CD4-positive, alpha-beta T cell treated with Interleukin-1 beta for 1 hour (primary cell): ENCODE measurements at places on chromosomes 5 and 9.

GRCh38 chr9:13939134-13939533, 374.8 kb downstream of the NFIB start:
- DNase-seq: no peak

GRCh38 chr9:111945216-111945615, 48.6 kb downstream of the UGCG start:
- peak; percentile 26 for DNase-seq

- no peak for DNase-seq
Measured at GRCh38 chr9:108125625-108126024, 636.1 kb upstream of the KLF4 start.

GRCh38 chr5:73732045-73732444, 106.0 kb downstream of the ARHGEF28 start:
- DNase-seq: no peak

- no peak for DNase-seq
Measured at GRCh38 chr9:130663258-130663976, 977 bp upstream of the PRDM12 start.

GRCh38 chr5:160187091-160187490, 42.2 kb upstream of the FABP6 start:
- no peak for DNase-seq

DNA sequence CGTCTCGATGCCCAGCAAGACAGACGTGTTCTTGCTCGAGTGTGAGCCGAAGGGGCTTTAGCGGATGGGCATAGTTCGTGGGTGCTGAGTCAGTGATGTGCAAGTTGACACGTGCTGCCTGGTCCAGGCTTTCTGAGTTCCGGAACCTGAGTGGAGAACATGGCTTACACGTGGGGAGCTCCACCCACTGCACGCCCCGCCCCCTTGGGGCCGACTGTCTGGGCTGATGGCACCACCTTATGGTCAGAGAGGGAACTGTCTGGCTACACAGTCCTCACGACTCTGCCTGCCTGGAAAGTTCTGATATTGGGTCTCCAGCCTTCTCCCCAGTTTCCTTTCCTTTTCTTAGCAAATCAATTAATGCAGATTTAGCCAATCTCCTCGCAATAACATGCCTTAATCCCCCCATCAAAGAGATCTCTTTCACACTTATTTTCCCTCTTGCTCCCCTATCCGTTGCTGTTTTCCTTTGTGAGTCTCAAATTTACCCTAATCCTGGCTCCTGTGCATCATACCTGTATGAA, 3.8 kb upstream of the STC2 start:
- DNase-seq: peak; percentile 64

DNA sequence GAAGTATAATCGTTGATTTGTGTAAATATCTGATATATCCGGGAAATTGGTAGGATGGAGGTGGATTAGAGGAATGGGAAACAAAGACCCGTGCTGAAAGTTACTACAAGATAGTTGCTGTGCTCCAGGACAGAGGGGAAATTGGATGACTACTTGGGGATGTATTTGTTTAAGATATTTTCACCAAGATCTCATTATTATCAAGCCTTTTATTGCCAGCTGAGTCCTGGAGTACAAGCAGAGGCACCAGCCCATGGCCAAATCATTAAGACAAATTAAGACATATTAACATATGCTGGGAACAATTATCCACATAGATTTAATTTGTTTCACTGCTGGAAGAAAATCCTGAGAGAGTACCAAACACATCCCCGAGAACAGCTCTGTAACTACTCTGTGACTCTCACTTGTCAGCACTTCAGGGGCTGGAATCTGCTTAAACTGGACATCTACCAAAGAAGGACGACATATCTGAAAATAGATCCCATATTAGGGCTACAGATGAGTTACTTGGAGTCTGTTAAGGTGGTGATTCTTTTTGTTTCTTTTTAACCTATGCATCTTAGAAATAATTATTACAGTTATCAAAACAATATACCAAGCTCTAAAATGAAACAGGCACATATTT, 68.2 kb downstream of the SLC1A1 start:
- no peak for DNase-seq

DNA sequence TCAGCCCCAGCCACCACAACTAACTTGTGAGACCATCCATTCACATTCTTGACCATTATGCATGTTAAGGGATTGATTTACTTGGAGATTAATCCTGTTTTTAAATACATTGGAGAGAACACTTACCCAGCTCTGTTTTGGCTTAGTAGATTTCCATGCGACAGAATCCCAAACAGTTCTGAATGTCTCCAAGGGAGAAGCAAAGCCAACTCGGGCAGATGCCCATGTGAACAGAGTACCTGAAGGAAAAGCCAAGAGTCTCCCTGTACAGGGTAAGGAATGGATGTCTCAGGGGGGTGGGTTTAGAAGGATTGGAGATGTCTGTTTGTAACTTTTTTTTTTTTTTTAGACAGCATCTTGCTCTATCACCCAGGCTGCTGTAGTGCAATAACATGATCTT, 61.0 kb downstream of the GRAMD2B start:
- no peak for DNase-seq

- DNase-seq: no peak
Measured at GRCh38 chr5:40052808-40053207, 626.9 kb upstream of the PTGER4 start.

GRCh38 chr5:21709770-21710169, 1143.4 kb downstream of the CDH12 start:
- DNase-seq: no peak

DNA sequence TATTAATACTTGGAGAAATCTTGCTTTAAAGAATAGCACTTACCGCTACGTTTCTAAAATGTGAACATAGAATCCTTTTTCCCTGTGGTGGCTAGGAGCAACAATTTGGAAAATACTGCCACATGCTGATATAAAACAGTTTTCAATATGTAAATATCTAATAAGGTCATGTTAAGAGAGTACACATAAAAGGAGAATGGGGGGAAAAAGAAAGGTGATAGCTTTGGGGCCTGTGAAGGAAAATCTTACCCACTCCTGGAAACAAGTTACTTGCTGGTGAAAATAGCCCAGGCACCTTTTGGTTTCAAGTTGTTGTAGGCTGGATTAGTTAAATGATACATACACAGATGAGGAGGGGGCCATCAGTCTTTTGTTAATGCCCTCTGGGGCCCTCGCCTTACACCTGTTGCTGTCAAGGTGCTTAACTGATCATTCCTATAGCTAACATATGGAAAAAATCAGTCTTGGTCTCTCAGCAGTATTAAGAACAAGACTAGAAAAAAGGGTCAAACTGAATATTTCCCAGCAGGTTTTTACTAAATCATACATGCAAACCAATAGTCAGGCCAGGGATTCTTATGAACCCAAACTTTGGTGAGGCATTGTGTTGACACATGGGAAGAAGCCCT, 24.1 kb downstream of the FYB1 start:
- no peak for DNase-seq

DNA sequence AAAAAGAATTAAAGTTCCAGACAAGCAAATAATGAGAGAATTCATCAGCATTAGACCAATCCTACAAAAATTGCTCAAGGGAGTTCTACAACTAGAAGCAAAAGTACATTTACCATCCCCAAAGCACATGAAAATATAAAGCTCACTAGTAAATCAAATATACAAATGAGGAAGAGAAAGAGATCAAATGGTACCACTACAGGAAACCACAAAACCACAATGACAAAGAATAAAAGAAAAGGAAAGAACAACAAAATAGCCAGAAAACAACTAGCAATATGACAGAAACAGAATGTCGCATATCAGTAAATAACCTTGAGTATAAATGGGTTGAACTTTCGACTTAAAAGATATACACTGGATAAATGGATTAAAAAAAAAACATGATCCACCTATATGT, 739.0 kb downstream of the DTWD2 start:
- no peak for DNase-seq

- DNase-seq: no peak
Measured at GRCh38 chr9:93224591-93224990, 40.7 kb downstream of the WNK2 start.

DNA sequence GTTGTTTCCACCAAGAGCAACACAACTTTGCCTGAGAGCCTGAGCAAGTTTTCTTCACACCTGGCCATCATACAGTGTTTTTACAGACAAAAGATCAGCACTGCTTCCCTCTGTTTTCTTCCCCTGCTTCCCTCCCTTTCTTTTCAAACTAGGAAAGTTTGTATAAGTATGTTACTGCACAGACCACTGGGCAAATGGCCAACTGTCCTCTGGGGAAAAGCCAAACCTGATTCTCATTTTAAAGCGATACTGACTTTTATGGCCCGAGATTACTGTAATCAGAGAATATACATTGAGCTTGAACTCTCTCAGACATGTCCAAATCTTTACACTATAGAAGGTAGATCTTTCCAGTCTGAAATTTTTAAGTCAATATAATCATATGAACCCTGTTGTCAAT, 415.0 kb downstream of the NFIB start:
- no peak for DNase-seq

DNA sequence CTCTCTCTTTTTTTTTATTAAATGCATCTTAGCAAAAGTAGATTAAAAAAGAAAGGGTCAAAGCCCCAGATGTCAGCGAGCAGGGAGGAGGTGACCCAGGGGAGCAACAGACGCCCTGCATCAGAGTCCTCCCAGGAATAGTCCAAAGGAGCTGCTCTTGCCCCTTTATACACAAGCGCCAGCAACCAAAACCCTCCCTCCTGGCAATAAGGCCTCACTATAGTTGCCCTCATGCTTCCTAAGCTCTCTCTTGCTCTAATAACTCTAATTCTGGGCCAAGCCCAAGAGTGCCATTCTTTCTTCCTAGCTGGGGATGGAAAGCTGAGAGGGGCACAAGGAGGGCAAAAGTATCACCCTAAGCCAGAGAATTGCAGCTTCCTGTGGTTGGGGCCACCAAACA, 26.3 kb downstream of the PCDHGC5 start:
- no peak for DNase-seq

GRCh38 chr5:43104057-43104456, 16.7 kb upstream of the ZNF131 start:
- DNase-seq: no peak

GRCh38 chr5:168477060-168477459, 9.2 kb upstream of the RARS1 start:
- no peak for DNase-seq

- no peak for DNase-seq
Measured at GRCh38 chr5:151005950-151006576, 14.3 kb upstream of the GPX3 start.

- no peak for DNase-seq
Measured at GRCh38 chr9:93036887-93037475, 21.5 kb upstream of the SUSD3 start.

- DNase-seq: no peak
Measured at GRCh38 chr9:120608421-120608820, 28.5 kb upstream of the CDK5RAP2 start.

- no peak for DNase-seq
Measured at GRCh38 chr9:818958-819357, 22.5 kb upstream of the DMRT1 start.

- no peak for DNase-seq
Measured at GRCh38 chr5:17991775-17992174, 357.5 kb downstream of the TAF11L14 start.

DNA sequence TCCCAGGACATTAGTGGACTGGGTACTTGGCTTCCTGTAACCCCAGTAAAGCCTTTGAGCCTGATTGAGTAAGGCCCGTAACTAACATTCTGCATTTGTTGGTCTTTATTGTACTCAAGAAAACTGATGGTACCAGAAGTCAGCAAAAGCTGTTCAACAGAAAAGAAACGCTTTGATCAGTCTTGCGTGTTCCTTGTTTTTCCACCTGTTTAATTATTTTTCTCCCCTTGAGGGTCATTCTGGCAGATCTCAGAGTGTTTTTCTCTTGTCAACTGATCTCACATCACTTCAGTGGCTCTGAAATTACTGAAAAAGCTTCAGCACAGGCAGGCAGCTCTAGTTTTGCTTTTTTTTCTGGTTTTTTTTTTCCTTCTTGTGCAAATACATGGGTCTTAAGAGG, 6.1 kb upstream of the TMEM268 start:
- no peak for DNase-seq

DNA sequence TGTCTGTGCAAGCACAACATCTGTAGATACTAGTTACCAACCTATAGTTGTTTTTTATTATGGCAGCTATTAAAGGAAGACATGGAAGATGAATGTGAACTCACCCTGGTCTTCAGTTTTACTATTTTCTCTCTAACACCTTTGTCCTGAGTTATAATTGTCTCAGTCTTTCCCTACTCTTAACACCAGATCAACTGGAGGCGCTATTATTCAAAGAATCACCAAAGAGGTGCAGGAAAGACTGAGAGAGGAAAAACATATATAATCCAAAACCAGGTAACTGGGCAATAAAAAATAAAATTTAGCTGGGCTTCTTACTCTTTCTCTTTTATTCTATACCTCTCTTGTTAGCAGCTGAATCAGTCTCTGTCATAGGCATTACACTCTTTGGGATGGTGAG, 134.2 kb upstream of the C6 start:
- no peak for DNase-seq

DNA sequence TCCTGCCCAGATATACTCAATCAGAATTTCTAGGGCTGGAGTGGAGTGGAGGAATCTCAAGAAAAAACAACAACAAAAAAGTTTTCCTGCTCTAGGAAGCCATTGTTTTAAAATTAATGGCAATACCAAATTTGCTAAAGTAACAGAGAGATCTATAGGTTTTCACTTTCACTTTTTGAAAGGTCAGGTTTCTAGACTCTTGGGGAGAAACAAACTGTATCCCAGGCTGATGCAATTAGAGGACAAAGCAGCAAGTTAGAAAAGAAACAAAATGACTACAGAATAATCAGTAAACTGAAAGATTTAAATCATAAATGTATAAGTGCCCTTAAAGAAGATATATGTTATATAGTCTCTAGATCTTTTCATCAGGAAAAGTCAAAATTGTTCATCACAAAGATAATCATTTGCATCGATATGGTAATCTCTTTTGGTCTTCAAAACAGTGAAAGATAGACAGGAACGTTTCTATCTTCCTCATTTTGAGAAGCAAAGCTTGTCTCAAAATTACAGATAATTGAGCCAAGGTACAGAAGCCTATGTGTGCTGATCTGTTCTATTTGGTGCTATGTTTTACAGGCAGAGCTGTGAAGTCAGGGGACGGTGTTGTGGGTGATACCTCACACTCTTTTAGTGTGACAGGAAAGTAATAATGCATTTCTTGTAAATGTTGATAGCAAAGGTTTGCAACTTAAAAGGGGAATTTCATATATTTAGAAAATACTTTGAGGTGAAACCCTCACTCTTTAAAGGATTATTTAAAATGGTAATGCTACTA, 1746.6 kb upstream of the C9orf72 start:
- peak; percentile 2 for DNase-seq

GRCh38 chr5:156402387-156402921, 75.5 kb downstream of the SGCD start:
- DNase-seq: peak; percentile 53

DNA sequence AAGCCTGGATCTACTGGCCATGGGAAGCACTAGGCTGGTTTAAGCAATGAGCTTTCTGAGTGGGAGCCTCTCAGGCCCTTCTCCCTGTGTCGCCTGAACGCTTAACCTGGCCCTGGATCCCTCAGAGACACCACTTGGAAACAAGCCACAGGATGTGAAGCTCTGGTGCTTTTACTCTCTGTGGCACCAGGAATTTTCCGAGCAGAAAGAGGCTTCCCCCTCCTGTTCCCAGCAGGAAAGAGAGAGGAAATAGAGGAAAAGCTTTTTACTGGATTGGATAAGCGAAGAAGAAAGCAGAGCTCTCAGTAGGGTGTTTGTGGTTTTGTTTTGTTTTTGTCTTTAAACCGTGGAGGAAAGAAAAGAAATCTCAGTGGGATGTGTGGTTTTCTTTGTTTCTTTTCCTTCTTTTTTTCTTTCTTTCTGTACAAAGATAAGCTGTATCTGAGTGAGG, 34.5 kb downstream of the COL15A1 start:
- DNase-seq: no peak
